ENCODE measurements at places on chromosomes 11 and 22.

DNA sequence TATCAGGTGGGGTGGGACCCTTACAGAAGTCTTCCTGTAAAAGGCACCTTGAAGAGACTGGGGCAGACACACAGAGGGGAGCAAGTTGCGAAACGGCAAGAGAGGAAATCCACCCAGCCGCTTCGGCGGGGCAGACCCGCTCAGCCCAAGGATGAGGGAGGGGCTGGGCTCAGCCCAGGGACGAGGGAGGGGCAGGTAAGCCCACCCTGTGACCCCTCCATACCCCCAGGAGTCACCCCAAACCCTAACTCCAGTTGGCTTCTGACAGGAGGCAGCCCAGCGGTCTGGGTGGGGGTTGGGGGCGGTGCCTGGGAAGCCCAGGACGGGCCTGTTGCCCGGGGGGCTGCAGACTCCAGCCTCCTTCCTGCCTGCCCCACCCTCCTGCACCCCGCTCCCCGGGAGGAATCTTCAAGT lies 965 bp downstream of the OSBPL5 start:
- DNase-seq: no peak

DNA sequence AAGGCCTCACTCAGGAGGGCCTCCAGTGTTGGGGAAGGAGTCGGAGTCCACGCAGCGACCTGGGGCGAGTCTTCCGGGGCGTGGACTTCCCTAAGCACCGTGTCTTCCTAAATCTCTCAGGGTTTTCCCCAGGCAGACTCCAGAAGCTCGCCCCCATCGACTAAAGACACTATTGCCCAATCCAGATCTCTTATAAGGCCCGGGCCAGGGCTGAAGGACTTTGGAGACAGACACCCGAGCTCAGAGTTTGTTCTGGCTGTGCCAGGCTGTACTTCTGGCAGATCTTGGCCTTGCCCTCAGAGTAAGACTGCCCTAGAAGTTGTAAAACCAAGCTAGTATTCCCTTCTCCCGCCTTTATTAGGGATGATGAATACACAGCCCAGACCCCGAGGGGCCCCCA lies 191.4 kb downstream of the BUD13 start:
- DNase-seq: no peak

GRCh38 chr11:63761188-63761587 lies 7.4 kb downstream of the ZFTA start:
- no peak for DNase-seq

GRCh38 chr22:49518436-49518970 lies 309.2 kb downstream of the BRD1 start:
- DNase-seq: no peak

DNA sequence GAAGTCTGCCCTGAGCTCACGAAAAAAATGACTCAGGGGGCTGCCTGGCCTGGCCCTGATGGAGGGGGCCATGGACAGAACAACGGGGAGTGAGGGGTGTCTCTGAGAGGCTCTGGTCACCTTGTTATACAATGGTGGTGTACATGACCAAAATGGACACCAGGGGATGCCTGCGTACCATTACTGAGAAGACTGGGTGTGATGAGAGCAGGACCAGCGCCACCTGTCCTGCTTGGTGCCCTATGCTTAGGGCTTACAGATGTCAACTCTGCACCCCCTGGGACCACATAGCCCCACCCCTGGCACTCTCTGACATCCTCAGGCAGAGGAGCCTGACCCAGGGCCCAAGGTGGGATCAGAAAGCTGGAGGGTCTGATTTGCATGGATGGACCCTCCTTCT lies 104.8 kb downstream of the ZNF280B start:
- no peak for DNase-seq

GRCh38 chr22:46471901-46472721 lies 65.3 kb downstream of the CELSR1 start:
- no peak for DNase-seq

- DNase-seq: no peak
Measured at GRCh38 chr22:19845054-19845722, 9.5 kb downstream of the GNB1L start.

DNA sequence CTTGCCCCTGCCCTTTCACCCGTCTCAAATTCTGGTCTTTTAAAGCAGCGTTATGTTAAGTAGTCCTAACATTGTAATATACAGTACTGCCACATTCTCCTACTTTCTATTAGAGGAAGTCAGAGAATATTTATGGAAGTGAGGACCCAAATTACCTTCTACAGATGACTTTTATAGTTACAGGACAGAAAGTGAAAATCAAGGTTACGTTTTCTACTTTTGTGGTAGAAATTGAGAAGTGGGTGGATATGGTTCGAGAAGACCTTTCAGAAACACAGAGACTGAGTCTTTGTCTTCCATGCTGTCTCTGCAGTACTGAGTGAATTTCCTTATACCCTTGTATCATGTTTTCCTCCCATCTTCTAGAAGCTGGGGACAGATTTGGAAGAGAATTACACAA lies 17.1 kb downstream of the SC5D start:
- DNase-seq: no peak

DNA sequence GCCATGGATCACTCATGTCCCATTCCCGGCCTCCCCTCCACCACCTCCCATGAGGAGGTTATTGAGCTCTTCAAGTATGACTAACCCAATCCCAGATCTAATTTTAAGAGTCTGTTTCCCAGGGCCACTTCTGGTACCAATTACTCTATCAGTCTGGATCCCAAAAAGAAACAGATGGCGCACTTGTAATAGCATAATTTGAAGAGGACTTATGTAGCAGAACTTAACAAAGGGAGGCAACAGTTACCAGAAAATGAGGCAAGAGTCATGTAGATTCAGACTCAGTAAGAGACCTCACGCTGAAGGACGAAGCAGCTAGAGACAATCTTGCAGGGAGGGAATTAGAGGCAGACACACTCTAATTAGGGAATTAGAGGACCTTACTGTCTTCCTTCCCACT lies 46.9 kb downstream of the DDX6 start:
- DNase-seq: no peak

- DNase-seq: no peak
Measured at GRCh38 chr22:40216041-40216756, 38.5 kb downstream of the TNRC6B start.

DNA sequence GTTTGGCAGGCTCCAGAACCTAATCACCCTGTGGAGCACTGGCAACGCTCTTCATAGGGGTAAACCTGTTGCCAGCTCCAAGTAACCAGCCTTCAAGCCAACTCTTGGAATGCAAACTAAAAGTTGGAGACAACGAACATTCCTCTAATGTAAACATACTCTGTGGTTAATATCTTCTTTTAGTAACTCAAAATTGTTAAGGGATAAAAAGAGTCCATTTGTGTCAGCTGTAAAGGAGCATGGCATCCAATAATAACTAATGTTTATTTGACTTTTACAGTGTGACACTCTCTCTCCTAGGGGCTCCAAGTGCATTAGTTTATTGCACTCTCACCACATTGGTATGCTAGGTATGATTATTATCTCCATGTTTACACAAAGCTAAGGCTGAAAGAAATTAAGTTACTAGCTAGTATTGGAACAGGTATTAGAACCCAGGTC lies 31.0 kb upstream of the AMOTL1 start:
- peak; percentile 58 for DNase-seq

DNA sequence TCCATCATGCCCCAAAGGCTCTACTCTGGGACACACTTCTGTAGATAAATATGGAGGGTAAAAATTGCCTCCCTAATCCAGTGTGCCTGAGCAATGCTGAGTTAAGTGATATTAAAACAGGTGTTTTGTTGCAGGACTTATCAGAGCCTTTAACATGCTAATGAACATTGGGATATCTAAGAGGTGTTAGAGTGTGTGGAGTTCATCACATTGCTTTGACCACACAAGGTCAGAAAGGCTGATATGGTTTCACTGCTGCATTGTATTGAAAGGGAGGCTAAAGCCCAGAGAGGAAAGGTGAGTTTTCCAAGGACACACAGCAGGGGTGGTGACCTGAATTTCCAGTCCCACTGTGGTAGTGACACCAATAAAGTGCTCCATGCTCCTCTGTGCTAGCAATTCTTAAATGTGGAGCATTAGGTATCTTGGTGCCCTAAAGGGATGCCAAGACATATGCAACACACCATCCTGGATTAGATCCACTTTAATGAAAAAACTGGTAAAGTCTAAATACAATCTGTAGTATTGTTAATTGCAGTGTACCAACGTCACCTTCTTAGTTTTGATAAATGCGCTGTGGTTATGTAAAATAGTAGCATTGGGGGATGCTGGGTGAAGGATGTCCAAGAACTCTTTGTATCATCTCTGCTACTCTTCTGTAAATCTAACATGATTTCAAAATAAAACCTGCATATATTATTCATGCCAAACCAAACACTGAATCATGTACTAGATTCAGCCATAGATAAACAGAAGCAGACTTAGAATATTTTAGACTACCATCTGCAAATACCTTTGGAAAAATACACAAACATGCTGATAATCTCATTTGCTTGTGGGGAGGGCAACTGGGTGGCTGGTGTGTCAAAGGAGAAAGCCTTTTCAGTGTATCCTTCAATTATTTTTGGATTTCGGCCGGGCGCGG lies 45.8 kb downstream of the MIAT start:
- DNase-seq: peak; percentile 64

- DNase-seq: no peak
Measured at GRCh38 chr11:82183346-82183745, 550.3 kb downstream of the FAM181B start.

GRCh38 chr11:61881397-61881796 lies 9.9 kb downstream of the FADS3 start:
- DNase-seq: no peak

GRCh38 chr11:44034639-44035038 lies 13.1 kb upstream of the ACCSL start:
- DNase-seq: no peak

DNA sequence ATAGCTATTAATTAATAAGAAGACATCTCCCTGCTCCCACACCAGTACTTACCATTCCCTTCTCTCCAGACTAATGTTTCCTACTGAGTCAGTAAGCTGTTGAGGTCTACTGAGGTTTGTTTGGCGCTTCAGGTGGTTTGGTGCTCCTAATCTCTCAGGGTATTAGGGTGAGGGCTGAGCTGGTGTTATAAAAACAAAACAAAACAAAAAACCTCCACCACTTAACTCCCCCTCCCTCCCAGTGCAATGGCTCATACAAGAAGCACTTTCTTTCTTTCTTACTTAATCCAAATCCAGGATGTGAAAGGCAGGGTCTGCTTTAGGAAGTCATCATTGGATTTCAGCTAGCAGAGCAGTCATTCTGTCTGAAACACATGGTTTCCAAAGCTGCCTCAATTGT lies 15.3 kb downstream of the CSTPP1 start:
- no peak for DNase-seq

GRCh38 chr22:50599816-50600455 lies 657 bp upstream of the MAPK8IP2 start:
- DNase-seq: no peak

GRCh38 chr22:49025791-49026493 lies 801.7 kb downstream of the BRD1 start:
- DNase-seq: no peak

DNA sequence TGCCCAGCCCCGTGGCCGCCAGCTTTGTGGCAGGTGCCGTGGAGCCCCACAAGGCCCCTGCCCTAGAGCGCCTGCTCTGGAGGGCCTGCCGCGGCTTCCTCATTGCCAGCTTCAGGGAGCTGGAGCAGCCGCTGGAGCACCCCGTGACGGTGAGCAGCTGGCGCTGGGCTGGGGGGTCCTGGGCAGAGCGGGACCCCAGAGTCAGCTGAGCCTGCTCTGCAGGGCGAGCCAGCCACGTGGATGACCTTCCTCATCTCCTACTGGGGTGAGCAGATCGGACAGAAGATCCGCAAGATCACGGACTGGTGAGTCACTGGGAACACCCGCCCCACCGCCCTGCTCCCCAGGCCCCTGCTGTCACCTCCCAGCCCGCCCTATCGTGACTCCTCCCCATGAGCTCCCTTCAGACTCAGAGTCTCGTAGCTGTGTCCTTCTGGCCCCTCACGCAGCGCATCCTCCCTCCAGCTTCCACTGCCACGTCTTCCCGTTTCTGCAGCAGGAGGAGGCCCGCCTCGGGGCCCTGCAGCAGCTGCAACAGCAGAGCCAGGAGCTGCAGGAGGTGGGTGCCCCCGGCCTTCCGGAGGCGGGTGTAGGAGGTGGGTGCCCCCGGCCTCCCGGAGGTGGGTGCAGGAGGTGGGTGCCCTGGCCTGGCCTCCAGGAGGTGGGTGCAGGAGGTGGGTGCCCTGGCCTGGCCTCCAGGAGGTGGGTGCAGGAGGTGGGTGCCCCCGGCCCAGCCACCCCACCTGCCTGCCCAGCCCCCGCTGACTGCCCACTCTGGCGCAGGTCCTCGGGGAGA lies 4.7 kb downstream of the TCIRG1 start:
- peak; percentile 77 for DNase-seq

GRCh38 chr22:19497245-19497644 lies 17.5 kb downstream of the CDC45 start:
- DNase-seq: peak; percentile 87

GRCh38 chr11:62088331-62088933 lies 35.4 kb upstream of the INCENP start:
- no peak for DNase-seq

DNA sequence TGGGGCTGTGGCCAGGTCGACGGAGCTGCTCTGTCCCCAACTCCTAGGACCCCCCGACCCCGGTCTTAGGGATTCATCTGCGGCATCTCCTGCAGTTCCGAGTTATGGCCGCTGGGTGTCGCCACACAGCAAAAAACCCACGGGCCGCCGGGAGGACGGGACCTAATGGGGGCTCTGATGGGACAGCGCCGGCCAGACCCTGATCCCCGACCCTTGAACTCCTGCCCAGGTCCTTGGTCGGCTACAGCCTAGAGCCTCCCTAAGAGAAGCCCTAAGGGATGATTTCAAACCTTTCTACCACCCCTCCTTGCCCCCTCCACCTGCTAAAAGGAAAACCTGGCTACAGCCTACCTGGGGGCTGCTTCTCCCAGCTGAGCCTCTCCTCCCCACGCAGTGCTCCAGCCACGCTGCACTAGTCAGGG lies 30.8 kb upstream of the LRRC10B start:
- no peak for DNase-seq

- no peak for DNase-seq
Measured at GRCh38 chr11:68442433-68442832, 18.1 kb upstream of the PPP6R3 start.

DNA sequence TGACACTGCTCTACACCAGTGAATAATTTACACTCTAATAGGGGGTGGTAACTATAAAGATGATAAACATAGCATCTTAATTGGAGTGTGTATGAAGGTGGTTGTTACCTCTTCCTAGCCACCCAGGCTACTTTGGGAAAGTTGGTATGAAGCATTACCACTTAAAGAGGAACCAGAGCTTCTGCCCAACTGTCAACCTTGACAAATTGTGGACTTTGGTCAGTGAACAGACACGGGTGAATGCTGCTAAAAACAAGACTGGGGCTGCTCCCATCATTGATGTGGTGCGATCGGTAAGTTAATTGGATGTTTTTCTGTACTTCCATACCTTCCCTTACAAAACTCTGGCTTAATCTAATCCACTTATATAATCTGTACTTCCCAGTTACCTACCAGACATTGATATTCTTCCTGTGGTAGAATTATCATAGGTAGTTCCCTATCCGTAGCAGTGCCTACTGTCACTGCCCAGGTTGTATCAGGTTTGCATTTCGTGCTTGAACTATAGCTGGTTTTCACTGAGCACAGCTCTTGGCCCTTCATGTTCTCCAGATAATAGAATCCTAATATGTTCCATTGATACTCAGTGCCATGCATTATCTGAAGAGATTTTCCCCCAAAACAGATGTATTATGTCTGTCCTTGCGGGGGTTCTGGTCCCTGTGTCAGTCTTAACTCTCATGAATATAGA lies 2.2 kb downstream of the RPL27A start:
- DNase-seq: no peak
